ENCODE measurements at places on chromosomes 7 and 10. TPM values are rescaled to one million over a fixed set of nuclear protein-coding genes. Genes with fewer than 3 reads are reported as not detected.

The AKR1D1 gene
- total RNA-seq = not detected

The ACSM6 gene
- total RNA-seq = not detected

The TMEM229A gene
- not detected for total RNA-seq

The CASTOR2 gene
- total RNA-seq = 3.5 TPM

The POT1 gene
- 23.0 TPM for total RNA-seq

The OR2A42 gene
- total RNA-seq = not detected

The LRRD1 gene
- not detected for total RNA-seq

The INSYN2A gene
- not detected for total RNA-seq

The ZPBP gene
- not detected for total RNA-seq

The GSDME gene
- 2.9 TPM for total RNA-seq

The ERVW-1 gene
- total RNA-seq = not detected

The GHRHR gene
- total RNA-seq = not detected

The HMX3 gene
- not detected for total RNA-seq

The CH25H gene
- total RNA-seq = not detected

The PPP1R17 gene
- total RNA-seq = not detected

The PON1 gene
- total RNA-seq = not detected

The TBATA gene
- not detected for total RNA-seq

The HOXA3 gene
- not detected for total RNA-seq

The GPER1 gene
- total RNA-seq = 0.10 TPM

The ESYT2 gene
- total RNA-seq = 121 TPM
